ENCODE measurements at places on chromosomes 1 and 21.

DNA sequence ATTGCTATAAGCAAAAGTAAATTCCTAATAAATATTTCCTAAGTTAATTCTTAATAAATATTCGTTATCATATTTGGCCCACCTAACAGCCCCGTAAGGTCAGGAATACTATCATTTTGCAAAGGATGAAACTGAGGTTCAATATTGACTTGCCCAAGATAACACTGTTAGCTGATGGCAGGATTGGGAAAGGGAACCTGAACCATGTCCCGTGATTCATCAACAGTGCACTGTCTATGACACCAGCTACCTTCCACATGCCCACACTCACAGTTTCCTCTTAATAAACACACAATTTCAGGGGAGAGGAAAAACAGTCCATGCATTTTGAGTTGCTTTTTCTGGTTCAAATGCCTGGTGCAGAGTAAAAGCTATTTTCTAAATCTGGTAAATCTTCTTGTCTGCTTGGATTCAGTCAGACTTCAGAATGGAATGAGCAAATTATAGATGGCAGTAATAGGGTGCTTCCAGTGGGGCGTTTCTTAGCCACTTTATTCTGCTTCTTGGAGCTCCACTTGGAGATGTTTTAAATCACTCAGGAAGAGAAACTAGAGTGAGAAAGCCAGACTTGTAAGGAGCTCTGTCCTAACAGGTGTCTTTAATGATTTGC lies 354.6 kb downstream of the PDE4B start:
- DNase-seq, result no peak

DNA sequence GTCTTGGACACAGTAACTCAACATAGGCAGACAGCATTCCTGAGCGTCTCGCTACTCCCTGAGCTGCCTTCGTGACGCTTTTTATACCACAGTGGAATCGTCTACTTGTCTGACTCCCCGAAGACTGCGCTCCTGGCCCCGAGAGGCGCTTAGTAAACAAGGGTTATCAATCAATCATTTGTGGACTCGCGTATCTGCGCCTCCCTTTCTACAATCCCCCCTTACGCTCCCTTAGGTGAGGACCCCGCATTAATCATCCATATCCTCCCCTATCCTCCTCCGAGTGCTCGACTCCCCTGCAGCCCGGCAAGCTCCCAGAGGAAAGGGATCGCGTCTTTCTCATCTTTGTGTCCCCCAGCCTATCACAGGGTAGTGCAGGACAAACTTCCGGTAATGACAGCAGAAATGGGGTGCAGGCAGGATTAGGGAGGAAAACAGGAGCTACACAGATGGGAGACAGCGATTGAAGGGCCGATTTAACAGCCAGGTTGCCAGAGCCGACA lies 522 bp downstream of the TMEM59 start:
- peak; percentile 11 for DNase-seq

DNA sequence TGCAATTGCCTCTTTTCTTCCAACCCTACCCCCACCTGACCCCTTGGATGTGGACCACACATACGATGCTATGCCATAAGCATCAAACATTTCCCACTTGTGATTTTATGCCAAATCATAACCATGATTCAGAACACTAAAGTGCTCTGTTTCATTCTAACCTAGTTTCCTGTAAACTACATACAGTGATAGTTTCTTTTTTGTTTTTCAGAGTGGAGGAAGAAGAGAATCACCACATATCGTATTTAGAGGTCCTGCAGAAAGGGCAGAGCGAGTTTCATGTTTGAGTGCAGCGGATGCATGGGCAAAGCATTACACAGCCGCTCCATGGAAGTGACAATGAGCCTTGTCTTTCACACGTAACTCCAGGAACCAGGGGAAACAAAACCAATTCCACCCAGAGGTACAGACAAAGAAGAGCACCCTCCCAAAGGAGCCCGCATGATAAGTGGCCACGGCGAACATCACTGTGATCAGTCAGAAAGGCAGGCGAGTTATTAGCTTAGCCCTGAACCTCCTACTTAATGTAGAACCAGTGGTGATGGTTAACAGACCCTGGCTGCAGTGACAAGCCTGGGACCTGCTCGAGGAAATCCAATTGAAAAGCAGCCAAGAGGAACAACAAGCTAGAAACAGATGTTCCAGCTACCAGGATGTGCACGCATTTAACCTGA lies 64.0 kb upstream of the ZNF281 start:
- DNase-seq, result no peak

GRCh38 chr1:173149887-173150286 lies 57.2 kb downstream of the TNFSF4 start:
- DNase-seq, result no peak
